ENCODE measurements at places on chromosomes 11 and 22.

- no peak for DNase-seq
Observed at GRCh38 chr22:35392357-35392756, 7.6 kb upstream of the MCM5 start.

- no peak for DNase-seq
Observed at GRCh38 chr11:120925944-120926343, 98.0 kb upstream of the TBCEL start.

GRCh38 chr11:119483881-119484371, 61.0 kb upstream of the THY1 start:
- DNase-seq: no peak

DNA sequence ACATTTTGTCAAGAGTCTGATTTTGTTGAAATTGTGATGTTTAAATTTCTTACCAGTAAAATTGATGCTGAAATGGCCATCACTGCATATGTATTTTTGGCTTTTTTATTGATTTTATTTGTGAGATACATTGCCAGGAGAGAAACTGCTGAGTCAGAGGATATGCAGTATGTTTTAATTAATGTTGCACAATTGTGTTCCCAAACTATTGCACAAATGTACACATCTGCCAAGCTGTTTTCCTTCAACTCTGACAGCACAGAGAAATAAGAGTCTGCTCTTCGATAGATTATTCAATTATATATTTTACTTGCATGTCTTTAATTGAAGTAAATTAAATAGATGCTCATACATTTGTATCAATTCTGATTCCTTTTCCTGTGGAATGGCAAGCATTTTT, 640.2 kb upstream of the LUZP2 start:
- no peak for DNase-seq
